ENCODE measurements at places on chromosomes 2 and 18.

- DNase-seq = no peak
Measured at GRCh38 chr2:229815342-229815741, 101.0 kb upstream of the DNER start.

DNA sequence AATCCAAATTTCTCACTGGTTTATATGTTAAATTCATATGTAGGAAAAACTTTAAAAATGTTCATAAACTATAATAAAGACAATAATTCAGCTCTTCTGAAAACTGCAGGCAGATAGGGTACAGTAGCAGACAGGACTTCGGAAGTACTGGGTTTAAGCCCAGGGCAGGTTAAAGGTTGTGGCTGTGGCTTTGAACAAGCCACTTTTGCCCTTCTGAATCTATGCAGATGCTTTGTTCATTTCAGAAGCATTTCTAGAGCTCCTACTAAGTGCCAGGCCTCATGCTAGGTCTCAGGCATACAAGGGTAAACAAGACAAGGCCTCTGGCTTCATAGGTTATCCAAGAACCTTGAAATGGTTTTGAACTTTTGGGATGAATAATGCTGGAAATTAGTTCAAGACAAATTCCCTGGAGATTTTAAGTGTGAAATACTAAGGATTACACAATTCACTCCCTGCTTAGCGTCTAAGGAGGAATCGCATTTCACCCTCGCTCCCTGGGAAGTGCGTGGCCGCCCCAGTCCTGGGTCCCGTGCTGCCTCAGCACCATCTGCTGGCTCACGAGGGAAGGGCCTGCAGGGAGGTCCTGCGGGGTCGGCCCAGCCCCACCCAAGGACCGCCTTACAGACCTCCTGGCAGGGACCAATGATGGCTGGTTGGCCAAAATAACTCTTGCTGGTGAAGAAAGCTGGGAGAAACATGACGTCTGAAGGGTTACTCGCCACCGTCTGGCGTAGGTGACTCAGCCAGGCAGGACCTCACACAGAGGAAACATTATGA, 67.7 kb upstream of the L3MBTL4 start:
- peak; percentile 78 for DNase-seq

DNA sequence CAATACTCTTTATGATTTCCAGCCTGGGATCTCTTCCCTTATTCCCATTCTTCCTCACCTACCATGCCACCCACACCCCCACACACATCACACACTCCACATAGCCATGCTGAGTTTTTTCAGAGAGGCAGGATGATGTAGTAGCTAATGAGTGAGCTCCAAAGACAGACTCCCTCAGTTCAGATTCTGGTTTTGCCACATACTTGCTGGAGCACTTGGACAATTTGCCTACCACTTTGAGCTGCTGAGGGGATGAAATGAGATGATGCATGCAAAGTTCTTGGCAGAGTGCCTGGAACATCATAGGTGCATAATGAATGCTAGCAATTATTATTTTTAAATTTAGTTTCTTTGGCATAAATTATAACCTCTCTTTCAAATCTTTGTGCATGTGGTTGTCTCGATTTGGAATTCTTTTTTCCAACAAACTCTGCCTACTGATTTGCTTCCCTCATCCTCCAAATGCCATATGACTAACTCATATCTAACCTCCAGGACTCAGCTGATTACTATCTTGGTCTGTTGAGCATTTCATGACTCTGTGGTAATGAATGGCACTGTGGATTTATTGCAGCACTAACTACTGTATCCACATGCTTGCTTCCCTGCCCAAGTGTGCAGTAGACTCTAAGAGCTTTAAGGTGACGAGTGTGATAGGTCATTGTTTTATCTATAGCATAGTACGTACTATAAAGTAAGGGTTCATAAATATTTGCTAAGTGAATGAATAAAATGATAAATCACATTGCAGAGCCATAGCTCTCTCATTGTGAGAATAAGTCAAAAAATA, 99.1 kb downstream of the TACR1 start:
- no peak for DNase-seq

GRCh38 chr2:114170070-114170469, 272.4 kb upstream of the DPP10 start:
- no peak for DNase-seq

- DNase-seq = no peak
Measured at GRCh38 chr2:205270689-205271088, 411.6 kb upstream of the NRP2 start.

DNA sequence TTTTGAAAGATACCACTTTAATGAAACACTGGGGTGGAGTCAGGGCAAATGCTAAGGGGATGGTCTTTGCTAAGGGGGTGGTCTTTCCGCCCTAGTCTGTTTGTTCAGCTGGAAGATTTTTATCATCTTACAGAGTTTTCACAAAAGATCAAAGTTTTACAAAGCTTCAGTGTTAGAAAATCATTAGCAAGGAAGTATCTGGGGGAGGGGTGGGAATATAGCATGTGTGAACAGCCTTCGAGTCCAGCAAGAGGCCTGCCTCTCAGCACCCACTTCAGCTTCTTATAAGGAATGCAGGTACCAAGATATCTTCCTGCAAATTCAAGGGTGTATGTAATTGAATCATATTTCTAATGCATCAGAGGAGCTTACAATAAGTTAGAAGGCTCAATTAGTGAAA, 112.9 kb downstream of the RAPGEF4 start:
- DNase-seq = no peak

GRCh38 chr2:10634495-10634894, 55.3 kb downstream of the NOL10 start:
- DNase-seq = no peak
